ENCODE measurements at places on chromosomes 5 and 9.

DNA sequence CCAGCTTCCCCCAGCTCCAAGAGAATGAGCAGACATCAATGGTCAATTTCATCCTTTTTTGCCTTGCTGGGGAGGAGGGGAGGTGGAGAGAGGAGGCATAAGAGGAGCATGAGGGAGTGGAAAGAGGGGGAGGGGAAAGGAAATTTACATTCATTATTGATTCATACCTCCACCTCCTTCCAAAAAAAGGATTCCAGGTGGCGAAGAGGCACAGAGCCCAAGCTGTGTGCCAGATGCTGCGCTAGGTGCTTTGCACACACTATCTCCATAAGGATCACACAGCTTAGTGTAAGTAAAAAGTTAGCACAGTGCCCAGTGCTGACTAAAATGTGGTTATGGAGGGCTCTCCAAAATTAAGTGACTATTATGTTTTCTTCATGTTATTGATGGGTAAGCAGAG is 11.0 kb downstream of the ASTN2 start:
- no peak for DNase-seq

- no peak for DNase-seq
Measured at GRCh38 chr5:159244890-159245289, 18.2 kb upstream of the UBLCP1 start.

GRCh38 chr5:133141746-133142145 is 89.9 kb downstream of the HSPA4 start:
- no peak for DNase-seq

GRCh38 chr5:94481059-94481458 is 137.3 kb downstream of the KIAA0825 start:
- no peak for DNase-seq

GRCh38 chr9:135896205-135896604 is 11.1 kb downstream of the CAMSAP1 start:
- no peak for DNase-seq

DNA sequence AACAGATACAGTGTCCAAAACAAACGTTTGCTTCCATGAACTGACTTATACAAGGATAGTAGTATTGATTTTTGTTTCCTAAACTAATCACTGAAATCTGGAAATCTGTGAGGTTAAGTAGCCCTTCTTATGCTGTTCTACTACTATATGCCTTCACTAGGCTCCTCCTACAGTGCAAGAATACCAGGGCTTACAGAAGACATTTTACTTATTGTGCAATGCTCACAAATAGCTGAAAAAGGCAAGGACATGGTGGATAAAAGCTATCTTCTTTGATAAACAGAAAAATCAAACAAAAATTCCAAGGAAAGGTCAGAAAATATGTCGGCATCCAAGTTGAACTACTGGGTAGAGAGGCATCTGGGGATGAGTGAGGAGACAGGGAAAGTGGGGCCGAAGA is 61.9 kb downstream of the OXCT1 start:
- no peak for DNase-seq

DNA sequence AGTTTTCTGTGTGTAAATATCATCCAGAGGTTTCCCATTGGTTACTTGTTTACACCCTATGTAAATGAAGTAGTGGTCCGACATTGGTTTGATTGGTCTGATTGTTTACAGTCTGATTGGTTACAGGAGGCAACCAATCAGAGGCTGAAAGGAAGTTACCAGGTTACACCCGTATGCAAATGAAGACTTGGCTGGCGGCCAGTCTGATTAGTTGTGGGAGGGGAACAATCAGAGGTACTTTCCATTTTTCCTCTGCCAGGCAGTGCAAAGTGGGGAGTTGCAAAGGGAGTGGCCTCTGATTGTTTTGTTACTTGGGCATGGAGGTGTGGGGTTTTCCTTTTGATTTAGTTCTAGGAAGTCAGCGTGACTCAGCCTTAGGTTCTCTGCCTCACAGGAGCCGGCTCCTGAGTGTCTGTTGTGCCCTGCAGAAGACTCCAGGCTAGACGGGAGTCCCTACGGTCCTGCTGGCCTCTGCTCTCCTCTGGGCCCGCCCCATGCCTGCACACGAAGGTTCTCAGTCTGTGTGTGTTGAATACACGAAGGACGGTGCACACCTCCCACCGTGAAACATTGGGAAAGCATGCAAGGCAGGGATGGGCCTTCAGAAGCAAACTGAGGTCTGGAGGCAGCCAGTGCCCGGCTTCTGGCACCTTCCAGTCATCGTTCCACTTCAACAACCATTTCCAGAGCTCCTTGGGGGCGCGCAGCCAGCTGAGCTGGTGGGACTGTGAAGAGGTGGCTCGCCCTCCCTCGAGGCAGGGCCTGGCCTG is 42.9 kb downstream of the OLFM1 start:
- DNase-seq: peak; percentile 1

DNA sequence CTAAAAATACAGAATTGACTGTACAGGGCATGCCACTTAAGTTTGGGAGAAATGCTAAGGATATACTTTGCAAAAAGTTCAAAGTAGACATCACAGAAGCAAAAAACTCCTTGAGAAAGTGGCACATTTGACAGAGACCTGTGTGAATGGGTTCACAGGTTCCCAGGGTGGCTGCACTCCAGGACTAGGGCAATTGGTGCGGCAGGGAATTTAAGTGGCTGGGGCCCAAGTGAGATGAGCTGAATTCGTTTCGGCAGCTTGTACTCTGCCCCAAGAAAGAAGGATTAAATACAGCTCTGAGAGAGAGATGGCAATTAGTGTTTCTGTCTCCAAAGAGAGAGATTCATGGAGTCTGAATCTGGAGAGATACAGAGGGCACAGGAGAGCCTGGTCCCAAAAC is 280.1 kb downstream of the FBXL17 start:
- DNase-seq: no peak

DNA sequence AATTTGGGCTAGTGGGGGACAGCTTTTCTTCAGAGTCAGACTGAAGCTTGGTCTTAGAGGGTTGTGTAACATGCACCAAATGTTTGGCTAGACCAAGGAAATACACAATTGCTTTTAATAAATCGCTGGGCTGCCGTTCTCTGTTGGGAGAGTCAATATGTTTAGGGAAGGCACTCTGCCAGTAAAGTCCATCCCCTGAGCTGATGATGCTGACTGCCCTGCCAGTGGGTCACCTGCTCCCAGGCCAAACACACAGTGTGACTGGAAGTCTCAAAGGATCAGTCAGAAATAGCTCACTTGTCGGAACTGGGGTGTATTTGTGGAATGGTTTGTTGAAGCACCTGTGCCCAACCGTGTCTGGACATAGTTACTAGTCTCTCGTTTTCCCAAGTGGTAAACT is 17.9 kb upstream of the ZNF474 start:
- no peak for DNase-seq
